ENCODE measurements at places on chromosomes 2 and 18. TPM values are rescaled to one million over a fixed set of nuclear protein-coding genes. Genes with fewer than 3 reads are reported as not detected.

Gene CFAP210
- total RNA-seq, result not detected

Gene NR4A2
- 0.61 TPM for total RNA-seq

Gene SERPINB12
- total RNA-seq, result not detected

DNA sequence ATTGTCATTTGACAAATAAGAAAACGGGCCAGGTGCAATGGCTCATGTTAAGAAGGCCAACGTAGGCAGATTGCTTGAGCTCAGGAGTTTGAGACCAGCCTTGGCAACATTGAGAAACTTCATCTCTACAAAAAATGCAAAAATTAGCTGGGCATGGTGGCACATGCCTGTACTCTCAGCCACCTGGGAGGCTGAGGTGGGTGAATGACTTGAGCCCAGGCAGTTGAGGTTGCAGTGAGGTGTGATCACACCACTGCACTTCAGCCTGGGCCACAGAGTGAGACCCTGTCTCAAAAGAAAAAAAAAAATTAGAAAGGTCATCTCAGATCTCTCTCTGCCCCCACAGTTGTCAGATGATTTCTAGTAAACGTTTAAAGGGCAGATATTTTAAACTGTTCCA, 4.4 kb downstream of the SESTD1 start:
- no peak for DNase-seq

GRCh38 chr2:116491292-116491691, 1323.2 kb upstream of the DDX18 start:
- DNase-seq, result no peak

DNA sequence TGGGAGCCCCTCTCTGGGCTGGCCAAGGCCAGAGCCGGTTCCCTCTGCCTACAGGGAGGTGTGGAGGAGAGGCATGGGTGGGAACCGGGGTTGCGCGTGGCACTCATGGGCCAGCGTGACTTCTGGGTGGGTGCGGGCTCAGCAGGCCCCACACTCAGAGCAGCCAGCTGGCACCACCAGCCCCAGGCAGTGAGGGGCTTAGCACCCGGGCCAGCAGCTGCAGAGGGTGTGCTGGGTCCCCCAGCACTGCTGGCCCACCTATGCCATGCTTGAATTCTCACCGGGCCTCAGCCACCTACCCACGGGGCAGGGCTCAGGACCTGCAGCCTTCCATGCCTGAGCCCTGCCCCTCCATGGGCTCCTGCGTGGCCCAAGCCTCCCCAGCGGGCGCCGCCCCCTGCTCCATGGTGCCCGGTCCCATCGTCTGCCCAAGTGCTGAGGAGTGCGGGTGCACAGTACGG, 248.5 kb upstream of the HNMT start:
- DNase-seq, result no peak

GRCh38 chr2:41872646-41873045, 175.2 kb upstream of the PKDCC start:
- peak; percentile 68 for DNase-seq

DNA sequence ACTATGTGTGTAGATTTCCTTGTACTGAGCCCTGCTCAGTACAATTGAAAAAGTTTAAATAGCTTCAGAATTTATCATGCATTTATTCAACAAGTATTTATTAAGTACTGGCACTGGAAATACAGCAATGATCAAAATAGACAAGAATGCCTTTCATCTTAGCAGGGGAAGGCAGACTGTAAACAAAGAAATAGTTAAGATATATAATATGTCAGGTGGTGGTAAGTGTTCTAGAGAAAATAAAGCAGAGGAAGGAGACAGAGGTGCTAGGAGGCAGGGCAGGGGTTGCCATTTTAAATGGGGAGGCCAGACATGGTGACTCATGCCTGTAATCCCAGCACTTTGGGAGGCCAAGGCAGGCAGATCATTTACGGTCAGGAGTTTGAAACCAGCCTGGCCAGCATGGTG, 13.6 kb upstream of the LIPG start:
- DNase-seq, result peak; percentile 87

- no peak for DNase-seq
Measured at GRCh38 chr18:24937639-24938275, 414.2 kb downstream of the ZNF521 start.

DNA sequence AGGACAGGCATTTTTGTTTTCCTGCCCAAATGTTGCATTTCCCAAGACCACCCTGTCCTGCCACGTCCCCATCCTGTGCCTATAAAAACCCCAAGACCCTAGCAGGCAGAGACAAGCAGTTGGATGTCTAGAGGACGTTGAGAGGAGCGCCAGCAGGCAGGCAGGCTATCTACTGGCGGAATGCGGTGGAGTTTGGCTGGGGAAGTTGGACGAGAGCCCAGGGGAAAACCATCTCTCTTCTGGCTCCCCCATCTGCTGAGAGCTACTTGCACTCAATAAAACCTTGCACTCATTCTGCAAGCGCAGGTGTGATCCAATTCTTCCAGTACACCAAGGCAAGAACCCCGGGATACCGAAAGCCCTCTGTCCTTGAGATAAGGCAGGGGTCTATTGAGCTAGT, 72.5 kb downstream of the ARL6IP6 start:
- DNase-seq, result no peak

DNA sequence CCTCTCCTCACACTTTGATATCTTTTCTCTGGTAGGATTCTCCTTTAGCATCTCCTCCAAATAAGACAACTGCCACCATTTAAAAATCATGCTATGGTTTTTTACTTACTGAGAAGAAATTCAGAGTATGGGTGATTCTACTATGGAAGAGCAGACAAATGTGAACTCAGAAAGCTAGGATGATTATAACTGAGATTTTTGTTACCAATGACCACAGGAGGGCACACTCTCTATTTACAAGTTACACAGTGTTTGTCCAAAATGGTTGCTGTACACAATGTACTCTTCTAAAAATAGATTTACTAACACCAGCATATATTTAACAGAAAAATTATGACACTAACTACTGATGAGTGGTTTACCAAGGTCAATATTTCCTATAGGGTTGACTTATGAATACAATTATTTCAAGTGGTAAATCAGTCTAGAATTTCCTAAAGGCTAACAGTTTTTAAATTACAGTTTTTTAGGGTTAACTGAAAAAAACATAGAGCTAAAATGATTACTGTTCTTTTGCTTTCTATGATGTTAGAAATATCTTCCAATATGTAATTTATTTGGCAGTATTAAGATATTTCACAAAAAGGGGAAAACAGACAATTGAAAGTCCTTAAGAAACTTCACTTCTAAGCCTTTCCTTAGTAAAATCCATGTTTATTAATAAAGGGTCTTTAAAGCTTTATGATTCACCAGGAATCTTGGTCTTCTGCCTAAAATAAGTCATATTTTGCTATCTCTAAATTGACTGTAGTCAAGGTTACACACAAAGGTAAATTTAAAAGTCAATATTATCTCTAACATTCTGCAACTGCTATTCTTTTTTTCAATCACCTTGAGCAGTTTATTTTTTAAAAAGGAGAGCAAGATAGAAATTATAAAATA, 57.2 kb downstream of the MAP4K3 start:
- peak; percentile 57 for DNase-seq

- DNase-seq, result no peak
Measured at GRCh38 chr2:145906354-145906753, 1386.4 kb upstream of the ZEB2 start.

DNA sequence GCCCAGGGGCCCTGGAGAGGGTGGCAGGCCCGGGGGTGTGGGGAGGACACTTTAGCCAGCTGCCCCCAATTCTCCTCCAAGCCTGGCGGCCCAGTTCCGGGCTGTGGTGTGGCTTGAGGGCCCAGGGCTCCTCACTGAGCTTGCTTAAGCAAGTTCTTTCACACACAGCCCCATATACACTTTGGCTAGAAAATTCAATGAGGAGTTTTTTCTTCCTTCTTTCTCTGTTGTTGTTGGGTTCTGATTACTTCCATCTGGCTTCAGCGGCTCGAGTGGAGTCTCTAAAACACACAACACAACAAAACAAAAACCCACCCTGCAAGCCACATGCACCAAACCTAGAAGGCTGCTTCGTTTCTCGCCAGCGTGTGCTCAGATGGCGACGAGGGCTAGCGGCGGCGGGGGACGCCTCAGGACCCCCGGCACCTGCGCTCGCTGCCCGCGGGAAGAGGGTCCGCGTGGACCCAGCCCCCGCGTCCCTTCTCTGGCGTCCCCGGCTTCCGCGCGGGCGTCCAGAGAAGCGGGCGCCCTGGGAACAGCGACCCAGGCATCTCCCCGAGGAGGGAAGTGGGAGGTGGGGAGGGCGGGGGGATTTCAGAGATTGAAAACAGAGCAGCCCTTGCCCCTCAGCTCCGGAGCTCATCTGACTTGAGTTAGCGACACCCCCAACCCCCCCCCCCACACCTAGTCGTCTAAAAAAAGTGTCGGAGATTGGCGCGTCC, 577 bp upstream of the GLI2 start:
- DNase-seq, result peak; percentile 62

- peak; percentile 62 for DNase-seq
Measured at GRCh38 chr2:28300485-28301341, 91.9 kb upstream of the FOSL2 start.

DNA sequence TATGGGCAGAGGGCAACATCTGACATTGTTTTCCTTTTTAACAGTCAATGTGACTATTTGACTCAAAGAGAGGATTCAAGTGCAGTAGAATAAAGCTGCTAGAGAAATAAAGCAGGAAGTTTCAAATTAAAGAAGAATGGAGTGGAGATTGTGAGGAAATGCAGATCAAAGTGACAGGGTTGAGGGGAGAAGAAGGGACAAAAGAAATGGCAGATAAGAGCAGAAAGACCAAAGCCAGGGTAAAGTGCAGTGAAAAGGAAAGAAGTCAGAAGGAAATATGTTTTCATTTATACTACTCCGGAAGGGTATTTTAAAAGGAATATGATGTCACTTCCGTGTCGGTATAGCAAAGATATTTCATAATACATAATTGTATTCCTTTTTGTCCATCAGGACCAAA, 297.5 kb upstream of the CRIM1 start:
- DNase-seq, result no peak

Measured in SJSA1 (cell line).